Stomach (tissue), 19 donors: ENCODE measurements at places on chromosomes 7 and 10. TPM values are rescaled to one million over a fixed set of nuclear protein-coding genes. Genes with fewer than 3 reads are reported as not detected.

- no peaks in the 10 kb centered on the region for H3K27me3 ChIP-seq
- DNase-seq = no peak
- no peak overlapping the region for H3K4me3 ChIP-seq
- no peak overlapping the region for H3K27ac ChIP-seq
- H3K4me1 ChIP-seq = no peaks in the 10 kb centered on the region
- no peaks in the 10 kb centered on the region for H3K36me3 ChIP-seq
Observed at GRCh38 chr10:60367901-60368300, 21.8 kb downstream of the ANK3 start.

DNA sequence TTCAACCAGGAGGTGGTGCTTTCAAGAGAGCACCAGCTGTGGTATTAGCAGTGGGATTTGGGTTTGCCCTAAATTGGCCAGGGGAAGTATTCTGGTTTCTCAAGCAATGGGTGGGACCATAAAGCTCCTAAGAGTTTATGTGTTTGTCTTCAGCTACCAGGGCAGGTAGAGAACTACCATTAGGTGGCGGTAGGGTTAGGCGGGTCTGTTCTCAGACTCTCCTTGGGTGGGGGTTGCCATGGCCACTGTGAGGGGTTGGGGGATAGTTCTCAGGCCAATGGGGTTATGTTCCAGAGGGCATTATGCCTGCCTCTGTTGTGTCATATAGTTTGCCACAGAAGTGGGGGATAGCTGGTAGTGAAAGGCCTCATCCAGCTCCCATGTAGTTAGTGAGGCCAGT, 47.7 kb upstream of the BICC1 start:
- H3K27me3 ChIP-seq = no peaks in the 10 kb centered on the region
- no peak overlapping the region for H3K27ac ChIP-seq
- DNase-seq = no peak
- H3K4me1 ChIP-seq = no peaks in the 10 kb centered on the region
- H3K4me3 ChIP-seq = no peak overlapping the region

DNA sequence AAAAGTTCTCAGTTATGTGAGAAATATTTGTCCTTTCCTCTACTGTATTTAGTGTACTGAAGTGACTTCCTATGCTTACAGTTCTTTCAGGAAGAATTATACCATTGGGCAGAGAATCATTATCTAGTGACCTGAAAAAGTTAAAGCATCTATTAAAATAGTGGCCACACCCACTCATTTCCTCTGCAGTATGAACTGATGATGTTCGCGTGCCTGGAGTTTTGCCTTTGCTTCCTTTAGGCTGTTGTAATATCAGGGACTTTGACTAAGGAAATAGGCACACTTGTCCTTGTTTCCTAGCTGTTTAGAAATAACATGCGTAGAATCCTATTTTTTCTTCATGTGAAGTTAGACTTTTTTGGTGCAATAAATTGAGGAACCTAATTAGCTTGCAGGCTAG, 100.7 kb downstream of the ZMYND11 start:
- peaks cover 6% of the 10 kb centered on the region for H3K4me1 ChIP-seq
- DNase-seq = peak; percentile 20
- H3K4me3 ChIP-seq = no peak overlapping the region
- H3K27me3 ChIP-seq = no peaks in the 10 kb centered on the region
- H3K36me3 ChIP-seq = peaks cover 46% of the 10 kb centered on the region

The GJC3 gene
- not detected for total RNA-seq

The KNDC1 gene
- 0.55 TPM for total RNA-seq

The NCF1 gene
- not detected for total RNA-seq

The HOXA9 gene
- not detected for total RNA-seq

DNA sequence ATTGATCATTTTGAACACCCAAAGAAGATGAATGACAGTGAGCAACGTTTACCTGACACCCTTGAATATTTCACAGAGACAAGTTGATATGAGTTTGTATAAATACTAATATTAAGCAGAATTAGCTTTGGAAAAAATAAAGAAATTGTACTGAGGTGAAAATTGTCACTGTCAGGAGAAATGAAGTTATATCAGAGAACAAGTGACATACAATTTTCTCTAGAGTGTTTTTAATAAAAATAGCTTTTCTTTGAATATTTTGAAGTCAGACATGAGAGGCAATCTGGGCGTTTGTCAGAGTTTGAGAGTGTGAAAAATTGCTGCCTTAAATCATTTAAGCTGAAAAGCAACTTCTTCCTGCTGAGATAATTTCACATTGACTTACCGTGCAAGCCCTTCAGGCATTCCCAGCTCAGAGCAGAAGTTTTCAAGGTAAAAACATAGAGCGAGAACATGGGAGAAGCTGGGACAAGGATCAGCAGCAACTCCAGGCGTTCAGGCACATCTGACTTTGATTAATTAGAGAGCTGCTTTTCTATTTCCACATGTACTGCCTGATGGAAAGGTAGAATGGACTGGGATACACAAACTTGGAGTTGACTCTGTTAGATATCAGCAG, 535.9 kb downstream of the TFEC start:
- DNase-seq = no peak
- no peaks in the 10 kb centered on the region for H3K4me1 ChIP-seq
- no peak overlapping the region for H3K27ac ChIP-seq
- no peaks in the 10 kb centered on the region for H3K27me3 ChIP-seq

GRCh38 chr10:132540456-132540855, 2.9 kb downstream of the INPP5A start:
- H3K4me3 ChIP-seq = peak overlapping the region; percentile 75
- peaks cover 81% of the 10 kb centered on the region for H3K4me1 ChIP-seq
- H3K27ac ChIP-seq = peak overlapping the region; percentile 1

DNA sequence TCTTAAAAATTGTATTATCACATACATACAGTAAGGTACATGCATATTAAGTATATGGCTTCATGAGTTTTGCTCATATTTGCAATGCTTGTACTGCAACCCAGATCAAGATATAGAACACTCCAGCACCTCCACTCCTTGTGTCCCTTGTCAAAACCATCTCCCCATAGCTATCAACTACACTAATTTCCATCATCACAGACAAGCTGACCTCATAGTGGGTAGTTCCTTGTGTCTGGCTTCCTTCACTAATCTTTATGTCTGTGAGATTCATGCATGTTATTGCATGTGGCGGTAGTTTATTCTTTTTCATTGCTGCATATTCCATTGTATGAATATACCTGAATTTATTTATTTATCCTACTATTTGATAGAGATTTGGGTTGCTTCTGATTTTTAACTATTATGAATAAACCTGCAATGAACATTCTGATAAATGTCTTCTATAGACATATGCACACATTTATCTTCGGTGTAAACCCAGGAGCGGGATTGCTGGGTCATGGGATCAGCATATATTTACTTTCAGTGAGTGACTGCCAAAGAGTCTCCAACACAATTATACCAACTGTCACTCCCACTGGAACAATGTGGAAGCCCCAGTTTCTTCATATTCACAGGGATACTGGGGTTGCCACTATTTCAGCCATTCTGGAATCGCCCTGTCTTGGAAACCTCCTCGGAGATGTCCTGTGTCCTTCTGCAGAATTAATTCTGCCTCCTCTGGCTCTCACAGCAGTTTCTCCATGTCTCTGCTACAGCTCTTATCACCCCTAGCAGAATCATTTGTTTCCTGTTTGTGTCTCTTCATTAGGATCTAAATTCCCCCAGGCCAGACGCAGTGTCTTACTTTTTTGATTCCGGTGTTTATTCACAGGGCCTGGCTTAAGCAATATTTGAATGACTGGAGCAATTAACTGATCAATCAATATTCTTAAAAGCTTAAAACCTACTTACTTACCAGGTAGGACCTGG, 14.7 kb upstream of the ADAM12 start:
- no peaks in the 10 kb centered on the region for H3K4me1 ChIP-seq
- H3K27me3 ChIP-seq = no peaks in the 10 kb centered on the region
- H3K4me3 ChIP-seq = no peak overlapping the region

GRCh38 chr7:35691827-35692307, 3.1 kb downstream of the HERPUD2 start:
- peak overlapping the region; percentile 83 for H3K4me3 ChIP-seq
- no peaks in the 10 kb centered on the region for H3K36me3 ChIP-seq
- H3K4me1 ChIP-seq = peaks cover 89% of the 10 kb centered on the region
- peak overlapping the region; percentile 5 for H3K27ac ChIP-seq
- no peaks in the 10 kb centered on the region for H3K27me3 ChIP-seq
- peak; percentile 46 for DNase-seq

The CALHM3 gene
- not detected for total RNA-seq

The SPDYE5 gene
- not detected for total RNA-seq

- DNase-seq = peak; percentile 72
- peak overlapping the region; percentile 85 for H3K4me3 ChIP-seq
- peaks cover 61% of the 10 kb centered on the region for H3K4me1 ChIP-seq
- H3K36me3 ChIP-seq = peaks cover 17% of the 10 kb centered on the region
Observed at GRCh38 chr10:70232155-70232858, 922 bp downstream of the PPA1 start.

- peak overlapping the region; percentile 55 for H3K27ac ChIP-seq
- H3K27me3 ChIP-seq = no peaks in the 10 kb centered on the region
- peak; percentile 41 for DNase-seq
- H3K4me3 ChIP-seq = peak overlapping the region; percentile 67
- H3K4me1 ChIP-seq = peaks cover 15% of the 10 kb centered on the region
Observed at GRCh38 chr7:87058744-87059524, 520 bp downstream of the ELAPOR2 start.

DNA sequence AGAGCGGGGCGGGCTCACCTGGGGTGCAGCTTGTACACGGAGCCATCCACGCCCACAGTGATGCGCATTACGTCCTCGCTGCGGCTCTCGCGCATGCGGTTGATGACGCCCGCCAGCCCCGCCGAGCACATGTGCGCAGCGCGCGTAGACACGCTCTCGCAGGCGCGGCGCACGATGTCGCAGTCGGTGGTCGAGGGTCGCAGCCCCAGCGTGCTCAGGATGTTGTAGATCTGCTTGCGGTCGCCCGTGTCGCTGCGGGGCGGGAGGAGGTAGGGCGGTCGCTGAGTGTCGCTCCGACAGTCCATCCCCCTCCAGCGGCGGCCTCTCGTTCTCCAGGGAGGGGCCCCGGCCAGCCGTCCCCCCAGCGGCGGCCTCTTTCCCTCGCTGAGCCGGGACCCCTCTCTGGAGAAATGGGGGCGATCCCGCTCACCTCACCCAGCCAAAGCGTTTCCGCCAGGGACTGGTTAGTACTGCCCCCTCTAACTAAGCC, 4.4 kb upstream of the MYL7 start:
- H3K4me1 ChIP-seq = peaks cover 21% of the 10 kb centered on the region
- no peaks in the 10 kb centered on the region for H3K36me3 ChIP-seq
- no peak overlapping the region for H3K27ac ChIP-seq

The ETV1 gene
- total RNA-seq = 17.6 TPM

The SLC18A3 gene
- not detected for total RNA-seq

The RTKN2 gene
- total RNA-seq = not detected

GRCh38 chr10:72121389-72121788, 33.0 kb upstream of the SPOCK2 start:
- H3K36me3 ChIP-seq = peaks cover 14% of the 10 kb centered on the region
- no peak overlapping the region for H3K27ac ChIP-seq
- no peaks in the 10 kb centered on the region for H3K4me1 ChIP-seq
- no peak overlapping the region for H3K4me3 ChIP-seq

GRCh38 chr10:58322072-58322834, 12.6 kb upstream of the UBE2D1 start:
- no peak overlapping the region for H3K4me3 ChIP-seq
- H3K4me1 ChIP-seq = no peaks in the 10 kb centered on the region
- DNase-seq = peak; percentile 21
- H3K27me3 ChIP-seq = peaks cover 4% of the 10 kb centered on the region
- no peak overlapping the region for H3K27ac ChIP-seq
- no peaks in the 10 kb centered on the region for H3K36me3 ChIP-seq

GRCh38 chr7:105648561-105649401, 67.5 kb upstream of the EFCAB10 start:
- DNase-seq = peak; percentile 60
- peak overlapping the region; percentile 15 for H3K27ac ChIP-seq
- H3K27me3 ChIP-seq = no peaks in the 10 kb centered on the region
- H3K4me1 ChIP-seq = peaks cover 49% of the 10 kb centered on the region
- peaks cover 13% of the 10 kb centered on the region for H3K36me3 ChIP-seq

DNA sequence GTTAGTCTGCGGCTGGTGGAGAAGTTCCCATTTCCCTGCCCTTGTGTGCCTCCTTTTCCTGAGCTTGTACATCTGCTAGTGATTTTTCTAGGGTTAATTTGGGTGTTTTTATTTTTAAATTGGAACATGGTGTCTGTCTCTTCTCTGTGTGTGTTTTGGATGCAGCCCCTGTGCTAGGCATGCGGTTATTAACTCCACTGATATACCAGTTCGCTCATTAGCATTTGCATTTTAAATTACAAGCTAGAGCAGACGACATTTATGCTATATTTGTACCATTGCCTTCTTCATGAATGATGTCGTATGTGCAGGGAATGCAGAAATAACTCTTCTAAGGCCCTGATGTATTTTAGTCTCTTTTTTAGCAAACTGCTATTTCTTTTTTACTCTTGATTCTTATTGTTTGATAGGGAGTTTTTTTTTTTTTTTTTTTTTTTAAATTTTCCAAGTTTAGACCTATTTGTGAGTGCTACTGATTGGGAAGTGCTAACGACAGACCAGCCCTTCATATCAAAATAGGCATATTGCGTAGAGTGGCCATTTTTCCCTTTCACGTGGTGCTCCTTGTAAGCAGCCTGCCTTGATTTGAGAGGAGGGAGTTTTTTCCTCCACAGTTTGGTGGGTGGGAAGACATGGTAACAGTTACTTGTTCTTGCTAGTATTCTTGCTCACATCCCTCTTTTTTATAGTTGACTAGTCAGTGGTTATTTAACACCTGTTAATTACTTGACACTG, 89.6 kb downstream of the LRRC4 start:
- H3K27ac ChIP-seq = no peak overlapping the region
- no peak for DNase-seq
- H3K4me3 ChIP-seq = no peak overlapping the region
- H3K27me3 ChIP-seq = no peaks in the 10 kb centered on the region
- no peaks in the 10 kb centered on the region for H3K36me3 ChIP-seq
- H3K4me1 ChIP-seq = no peaks in the 10 kb centered on the region

DNA sequence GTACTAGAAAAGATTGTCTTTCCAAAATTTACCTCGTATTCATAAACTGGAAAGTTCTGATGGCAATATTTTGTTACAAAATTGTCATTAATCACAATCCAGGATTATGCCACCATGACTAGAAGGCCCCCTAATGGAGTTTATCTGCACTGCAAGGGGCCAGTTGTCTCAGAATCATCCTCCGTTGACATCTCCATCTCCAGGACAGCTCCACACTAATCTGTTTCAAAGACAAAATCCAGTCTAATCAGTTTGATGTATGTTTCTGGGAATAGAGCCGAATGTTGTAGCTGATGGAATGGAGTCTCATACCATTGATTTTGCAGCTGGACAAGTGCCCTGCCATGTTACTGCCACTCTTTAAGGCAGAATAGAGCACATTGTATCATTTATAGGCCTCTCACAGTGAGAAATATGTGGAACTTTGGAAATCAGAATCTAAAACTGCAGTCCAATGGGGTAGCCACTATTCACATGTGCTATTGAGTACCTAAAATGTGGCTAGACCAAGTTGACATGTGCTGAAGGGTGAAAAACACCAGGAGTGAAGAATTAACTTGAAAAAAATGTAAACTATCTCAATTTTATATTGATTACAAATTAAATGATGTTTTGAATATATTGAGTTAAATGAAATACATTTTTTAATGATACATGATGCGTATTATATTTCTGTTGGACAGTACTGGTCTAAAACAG, 38.3 kb upstream of the TOMM7 start:
- H3K27ac ChIP-seq = no peak overlapping the region
- DNase-seq = no peak
- H3K4me1 ChIP-seq = peaks cover 27% of the 10 kb centered on the region
- peaks cover 28% of the 10 kb centered on the region for H3K36me3 ChIP-seq

- H3K27me3 ChIP-seq = no peaks in the 10 kb centered on the region
- peak; percentile 34 for DNase-seq
- H3K27ac ChIP-seq = peak overlapping the region; percentile 24
- peaks cover 8% of the 10 kb centered on the region for H3K4me1 ChIP-seq
- no peak overlapping the region for H3K4me3 ChIP-seq
- no peaks in the 10 kb centered on the region for H3K36me3 ChIP-seq
Observed at GRCh38 chr10:3538656-3539531, 246.1 kb downstream of the KLF6 start.
